CD4-positive, alpha-beta T cell treated with Interleukin-15 for 4 hours (primary cell): ENCODE measurements at places on chromosomes 1 and 21.

- DNase-seq: no peak
Observed at GRCh38 chr1:7893529-7894180, 40.8 kb upstream of the UTS2 start.

DNA sequence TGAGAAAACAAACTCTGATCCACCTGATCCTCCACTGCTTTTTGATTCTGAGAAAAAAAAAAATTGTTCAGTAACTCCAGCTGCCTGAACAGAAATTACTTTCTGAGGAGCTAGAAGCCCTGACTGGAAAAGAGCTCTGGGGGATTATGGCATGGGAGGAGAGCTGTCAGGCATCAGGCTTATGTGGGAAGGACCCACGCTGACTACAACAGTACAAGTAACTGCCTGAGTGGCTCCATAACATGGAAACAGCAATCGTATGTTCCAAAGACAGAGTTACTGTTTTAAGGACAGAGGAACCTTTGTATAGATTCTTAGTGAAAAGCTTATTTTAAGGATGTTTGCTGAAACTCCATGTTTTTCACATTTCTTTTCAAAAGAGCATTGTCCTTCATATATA is 1.2 kb upstream of the ANGPTL7 start:
- no peak for DNase-seq

GRCh38 chr1:19949016-19949415 is 25.6 kb upstream of the PLA2G2E start:
- no peak for DNase-seq

DNA sequence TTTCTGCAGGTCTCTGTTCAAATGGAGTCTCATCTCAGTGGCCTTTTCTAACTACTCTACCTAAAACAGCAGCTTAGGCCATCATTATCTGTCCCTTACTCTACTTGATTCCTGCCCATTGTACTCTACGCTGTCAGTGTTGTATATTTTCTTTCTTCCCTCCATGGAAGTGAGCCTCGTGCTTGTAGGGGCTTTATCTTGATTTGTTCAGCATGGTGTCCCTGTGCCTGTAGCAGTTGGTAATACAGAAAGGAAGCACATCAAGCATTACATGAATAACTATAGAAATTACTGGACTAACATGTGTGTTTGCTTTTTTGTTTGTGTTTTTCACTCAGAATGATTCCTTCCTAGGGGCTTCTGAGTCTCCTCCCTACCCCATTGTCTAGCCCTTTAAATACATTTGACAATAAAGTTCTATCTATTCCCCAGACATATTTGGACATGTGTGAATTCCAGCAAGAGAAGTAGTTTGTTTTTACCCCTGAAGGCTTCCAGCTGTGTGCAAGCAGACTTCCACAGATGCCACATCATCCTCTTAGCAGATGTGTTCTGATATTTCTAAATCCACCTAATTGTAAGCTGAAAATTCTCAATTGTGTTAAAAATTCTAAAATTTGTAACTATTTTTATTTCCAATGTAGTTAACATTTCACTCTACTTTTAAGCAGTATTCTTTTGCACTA is 40.3 kb downstream of the PRMT2 start:
- no peak for DNase-seq

DNA sequence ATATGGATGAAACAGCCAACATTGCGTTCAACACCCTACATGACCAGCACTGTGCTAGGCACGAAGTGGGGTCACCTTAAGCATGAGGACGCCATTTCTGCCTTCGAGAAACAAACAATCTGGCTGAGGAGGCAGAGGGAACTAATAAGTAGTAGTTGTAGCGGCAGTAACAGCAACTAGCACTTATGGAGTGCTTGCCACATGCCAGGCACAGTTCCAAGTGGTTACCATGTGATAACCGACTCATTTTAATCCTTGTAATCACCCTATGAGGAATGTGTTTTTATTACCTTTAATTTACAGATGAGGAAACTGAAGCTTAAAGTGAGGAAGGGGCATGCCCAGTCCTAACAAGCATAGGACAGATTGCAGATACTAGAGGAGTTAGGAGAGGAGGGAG is 33.7 kb downstream of the KCND3 start:
- no peak for DNase-seq

DNA sequence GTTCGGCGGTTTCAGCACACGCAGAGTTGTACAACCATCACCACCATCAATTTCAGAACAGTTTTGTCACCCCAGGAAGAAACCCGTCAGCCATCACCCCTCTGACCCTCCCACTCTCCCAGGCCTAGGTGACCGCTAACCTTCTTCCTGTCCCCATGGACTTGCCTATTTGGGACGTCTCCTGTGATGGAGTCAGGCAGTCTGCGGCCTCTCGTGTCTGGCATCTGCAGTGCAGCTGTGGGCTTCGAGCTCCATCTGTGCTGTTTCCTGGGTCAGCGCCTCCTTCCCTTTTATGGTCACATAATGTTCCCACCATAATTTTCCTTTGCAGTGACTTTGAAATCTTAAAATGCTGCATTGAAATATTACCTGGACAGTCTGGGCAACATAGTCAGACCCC is 24.4 kb downstream of the SLC45A1 start:
- DNase-seq: no peak

DNA sequence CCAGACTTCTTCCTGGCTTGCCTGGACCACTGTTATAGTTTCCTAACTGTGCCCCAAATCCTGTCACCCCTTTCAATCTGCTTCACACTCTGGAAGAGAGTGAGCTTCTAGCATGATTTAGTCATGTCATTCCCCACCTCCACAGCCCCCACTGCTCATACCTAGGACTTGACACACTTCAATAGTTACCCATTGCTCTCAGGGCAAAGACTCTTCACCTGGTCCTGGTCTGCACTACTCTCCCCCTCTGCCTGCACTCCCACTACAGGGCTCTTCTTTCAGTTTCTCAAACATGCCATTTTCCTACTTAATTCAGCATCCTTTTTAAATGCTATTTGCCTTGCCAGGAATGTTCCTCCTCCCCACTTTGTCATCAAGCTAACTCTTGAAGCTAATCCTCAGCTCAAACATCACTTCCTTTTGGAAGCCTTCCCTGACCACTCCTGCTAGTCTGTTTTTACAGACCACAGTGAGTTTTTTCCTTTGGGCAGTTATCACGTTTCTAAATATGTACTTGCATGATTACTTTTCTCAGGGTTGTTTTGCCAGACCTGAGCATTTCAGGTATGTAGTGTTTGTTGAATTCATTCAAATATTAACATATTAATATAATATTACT is 24.7 kb downstream of the CYP2J2 start:
- no peak for DNase-seq

DNA sequence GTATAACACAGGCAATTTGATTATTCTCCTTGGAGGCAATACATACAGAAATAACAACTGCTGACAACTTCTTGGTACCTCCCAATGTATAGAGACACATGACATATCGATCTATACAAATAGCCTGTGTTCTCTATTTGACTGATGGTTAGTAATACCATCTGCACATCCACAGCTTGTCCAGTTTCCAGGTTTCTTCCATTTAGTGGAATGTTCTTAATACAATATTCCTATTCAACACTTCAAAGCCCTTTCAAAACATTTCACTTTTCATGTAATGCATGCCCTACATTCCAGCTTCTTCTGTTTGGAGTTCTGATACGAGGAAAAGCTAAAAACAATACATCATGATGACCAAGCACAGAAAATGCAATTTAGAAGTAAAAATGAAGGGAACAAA is 37.0 kb upstream of the GORAB start:
- no peak for DNase-seq

DNA sequence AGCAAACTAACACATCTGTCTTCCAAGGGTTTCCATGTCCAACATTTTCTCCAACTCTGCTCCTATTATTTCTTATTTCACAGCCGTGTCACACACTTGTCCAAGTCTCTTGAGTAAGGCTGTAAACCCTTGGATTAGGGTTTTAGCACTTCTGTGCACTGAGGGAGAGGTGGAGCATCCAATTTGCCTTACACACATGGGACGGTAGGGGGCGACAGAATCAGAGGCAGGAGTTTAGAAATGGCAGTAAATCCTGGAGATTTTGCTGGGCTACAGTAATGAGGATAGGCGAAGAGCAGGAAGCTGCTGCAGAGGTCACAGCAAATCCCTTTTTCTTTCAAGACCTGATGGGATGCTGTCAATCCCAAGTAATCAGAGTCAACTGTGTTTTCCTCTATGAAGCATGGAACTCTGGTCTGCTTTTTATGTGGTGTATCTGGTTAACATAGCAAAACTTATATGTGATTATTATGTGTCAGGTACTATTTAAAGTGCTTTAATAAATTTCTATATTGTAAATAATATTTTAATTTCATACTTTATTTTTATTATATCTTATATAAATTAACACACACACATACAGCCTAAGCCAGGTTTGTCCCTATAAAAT is 15.4 kb upstream of the LCE5A start:
- no peak for DNase-seq

DNA sequence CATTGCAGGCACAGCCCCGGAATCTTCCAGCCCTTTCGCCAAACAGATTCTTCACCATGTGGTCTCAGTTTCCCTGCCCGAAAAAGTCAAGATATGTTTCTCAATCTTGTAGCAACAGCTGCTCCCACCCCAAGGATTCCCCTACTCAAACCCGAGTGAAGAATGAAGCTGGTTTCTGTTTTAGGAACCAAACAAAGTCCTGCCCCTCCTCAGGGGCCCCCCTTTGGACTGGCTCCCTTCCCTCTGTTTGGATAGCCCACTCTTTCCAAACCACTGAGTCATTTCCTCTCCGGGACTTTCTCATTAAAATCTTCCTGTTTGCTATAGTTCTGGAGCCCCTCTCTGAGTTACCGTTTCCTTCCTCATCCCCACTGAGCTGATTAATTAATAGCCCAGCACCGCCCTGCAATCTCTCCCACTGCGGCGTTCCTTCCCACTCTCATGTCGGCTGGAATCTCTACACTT is 100.9 kb downstream of the TSEN15 start:
- DNase-seq: no peak

- no peak for DNase-seq
Observed at GRCh38 chr1:218468711-218469110, 123.6 kb downstream of the TGFB2 start.

DNA sequence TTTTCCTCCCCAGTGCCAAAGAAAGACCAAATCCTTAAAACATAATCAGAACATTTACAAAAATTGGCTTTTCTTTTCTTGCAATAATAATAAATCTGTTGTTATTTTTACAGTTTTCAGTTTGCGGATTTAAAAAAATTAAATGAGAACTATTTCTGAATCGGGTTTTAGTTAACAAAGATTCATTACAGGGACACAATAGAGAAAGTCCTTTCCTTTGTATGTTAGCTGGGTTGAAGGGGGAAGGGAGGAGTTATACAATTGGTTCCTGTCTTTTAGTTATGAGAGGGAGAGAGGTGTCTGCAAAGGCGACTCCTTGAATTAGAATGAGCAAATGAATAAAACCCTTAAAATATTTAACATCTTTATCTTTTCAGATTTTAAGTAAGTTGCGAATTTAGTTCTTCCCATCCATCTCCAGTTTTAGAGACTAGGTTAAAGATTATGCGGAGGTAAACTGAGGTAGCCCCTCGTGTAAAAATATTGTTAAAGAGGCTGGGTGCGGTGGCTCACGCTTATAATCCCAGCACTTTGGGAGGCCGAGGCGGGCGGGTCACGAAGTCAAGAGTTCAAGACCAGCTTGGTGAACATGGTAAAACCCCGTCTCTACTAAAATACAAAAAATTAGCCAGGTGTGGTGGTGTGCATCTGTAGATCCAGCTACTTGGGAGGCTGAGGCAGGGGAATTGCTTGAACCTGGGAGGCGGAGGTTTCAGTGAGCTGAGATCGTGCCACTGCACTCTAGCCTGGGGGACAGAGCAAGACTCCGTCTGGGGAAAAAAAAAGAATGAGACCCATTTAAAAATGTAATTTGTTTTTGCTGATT is 3.9 kb downstream of the SPEN start:
- DNase-seq: no peak

DNA sequence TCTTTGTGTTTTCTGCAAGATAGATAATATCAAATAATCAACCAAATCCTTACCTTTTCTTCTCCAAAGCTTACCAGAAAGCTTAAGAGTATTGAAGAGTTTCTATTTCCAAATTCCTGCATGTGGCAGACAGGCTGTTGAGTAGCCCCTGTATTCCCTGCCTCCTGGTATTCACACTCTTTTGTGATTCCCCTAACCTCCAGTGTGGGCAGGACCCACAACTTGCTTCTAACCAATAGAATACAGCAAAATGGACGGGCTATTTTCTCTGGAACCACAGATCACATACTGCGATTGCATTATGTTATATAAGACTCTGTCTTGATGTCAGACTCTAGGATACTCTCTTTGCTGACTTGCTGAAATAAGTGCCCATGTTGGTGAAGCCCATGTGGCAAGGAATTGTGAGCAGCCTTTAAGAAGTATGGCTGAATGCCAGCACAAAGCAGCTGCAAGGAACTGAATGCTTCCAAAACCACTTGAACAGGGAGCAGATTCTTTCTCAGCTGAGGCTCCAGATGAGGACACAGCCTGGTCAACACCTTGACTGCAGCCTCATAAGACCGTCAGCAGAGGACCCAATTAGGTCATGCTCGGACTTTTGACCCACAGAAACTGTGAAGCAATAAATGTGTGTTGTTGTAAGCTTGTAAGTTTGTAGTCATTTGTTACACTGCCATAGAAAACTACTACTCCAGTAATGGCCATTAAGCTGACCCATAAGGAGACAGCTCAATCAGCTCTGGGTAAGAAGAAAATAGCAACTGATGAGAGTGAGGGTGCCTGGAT is 47.9 kb upstream of the PLXNA2 start:
- no peak for DNase-seq

GRCh38 chr1:78168306-78168705 is 122.5 kb downstream of the GIPC2 start:
- no peak for DNase-seq

- DNase-seq: no peak
Observed at GRCh38 chr1:115879977-115880376, 39.1 kb upstream of the NHLH2 start.

DNA sequence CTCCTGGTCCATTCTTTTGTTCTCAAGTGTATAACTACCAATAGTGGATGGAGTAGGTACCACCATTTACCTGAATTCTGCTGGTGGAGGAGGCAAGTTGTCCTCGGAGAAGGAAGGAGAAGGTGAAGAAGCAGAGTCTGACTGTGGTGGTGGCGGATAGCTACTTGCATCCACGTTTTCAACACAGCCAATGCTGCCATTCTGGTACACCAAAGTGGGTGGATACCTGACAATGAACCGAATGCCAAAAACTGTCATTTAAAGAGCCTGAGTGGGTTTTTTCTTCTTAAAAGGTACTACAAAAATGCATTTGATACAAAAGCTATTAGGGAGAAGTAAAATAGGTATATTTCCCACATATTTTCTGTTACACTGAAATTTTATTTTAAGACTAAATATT is 20.1 kb downstream of the GPR3 start:
- no peak for DNase-seq

- DNase-seq: no peak
Observed at GRCh38 chr21:45250914-45251634, 36.6 kb downstream of the POFUT2 start.

GRCh38 chr1:53362270-53362669 is 34.4 kb upstream of the LRP8 start:
- DNase-seq: no peak
